ENCODE measurements at places on chromosomes 2 and 18. TPM values are rescaled to one million over a fixed set of nuclear protein-coding genes. Genes with fewer than 3 reads are reported as not detected.

Gene HTR2B
- not detected for total RNA-seq

Gene VWA3B
- not detected for total RNA-seq

Gene EGR4
- 0.34 TPM for total RNA-seq

Gene RBM44
- 0.33 TPM for total RNA-seq

Gene DIS3L2
- 10.9 TPM for total RNA-seq

Gene CYP26B1
- total RNA-seq, result 14.5 TPM

Gene RSAD2
- total RNA-seq, result 0.19 TPM

Gene MYL1
- not detected for total RNA-seq

Gene PFN4
- total RNA-seq, result 1.5 TPM

Gene ZBTB7C
- 0.05 TPM for total RNA-seq

Gene TXNDC2
- 0.12 TPM for total RNA-seq

Gene DSG2
- 58.5 TPM for total RNA-seq

Gene LAMA3
- total RNA-seq, result 38.4 TPM

Gene MYCN
- total RNA-seq, result not detected

Gene HOXD13
- 0.15 TPM for total RNA-seq

Gene LOXHD1
- not detected for total RNA-seq

Gene CABYR
- total RNA-seq, result 12.5 TPM

Gene PAIP2B
- total RNA-seq, result 0.23 TPM

Gene ZNF804A
- total RNA-seq, result not detected

Gene OTOS
- not detected for total RNA-seq

Gene MSTN
- not detected for total RNA-seq

Gene DIPK1C
- not detected for total RNA-seq

Gene SCYGR4
- total RNA-seq, result not detected

Gene PKP4
- 26.4 TPM for total RNA-seq

Gene IL1RL1
- 1.1 TPM for total RNA-seq

Gene MARCO
- total RNA-seq, result 0.23 TPM

Gene KCNJ3
- not detected for total RNA-seq

Gene NYAP2
- total RNA-seq, result not detected

Gene SKA1
- 12.8 TPM for total RNA-seq

Gene ATG16L1
- 48.6 TPM for total RNA-seq

Gene LIMS3
- not detected for total RNA-seq

Gene NTSR2
- total RNA-seq, result not detected

Gene FZD7
- total RNA-seq, result 7.3 TPM

Gene DCAF17
- 10.8 TPM for total RNA-seq

Gene CHPF
- 17.5 TPM for total RNA-seq

Gene ATP6V1B1
- 0.32 TPM for total RNA-seq

Data from A549 treated with RU486 at 1 μM for 4 hours (cell line).